ENCODE measurements at places on chromosomes 1 and 21.

DNA sequence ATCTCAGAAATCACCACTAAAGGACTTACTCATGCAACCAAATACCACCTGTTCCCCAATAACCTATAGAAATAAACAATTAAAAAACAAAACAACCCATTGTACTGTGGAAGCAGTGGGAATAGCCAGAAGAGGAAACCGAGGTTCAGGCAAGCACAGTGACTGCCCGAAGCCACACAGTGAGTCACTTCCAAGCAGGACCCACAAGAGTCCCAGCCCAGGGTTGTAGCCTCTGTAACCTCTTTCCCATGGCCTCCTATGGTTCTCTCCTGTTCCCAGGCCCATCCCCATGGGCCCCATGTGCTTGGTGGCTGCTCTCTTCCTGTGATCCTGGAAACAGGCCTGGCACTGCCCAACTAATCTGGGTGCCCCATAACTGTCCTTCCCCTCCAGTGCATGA lies 29.0 kb upstream of the HTR1D start:
- no peak for DNase-seq

DNA sequence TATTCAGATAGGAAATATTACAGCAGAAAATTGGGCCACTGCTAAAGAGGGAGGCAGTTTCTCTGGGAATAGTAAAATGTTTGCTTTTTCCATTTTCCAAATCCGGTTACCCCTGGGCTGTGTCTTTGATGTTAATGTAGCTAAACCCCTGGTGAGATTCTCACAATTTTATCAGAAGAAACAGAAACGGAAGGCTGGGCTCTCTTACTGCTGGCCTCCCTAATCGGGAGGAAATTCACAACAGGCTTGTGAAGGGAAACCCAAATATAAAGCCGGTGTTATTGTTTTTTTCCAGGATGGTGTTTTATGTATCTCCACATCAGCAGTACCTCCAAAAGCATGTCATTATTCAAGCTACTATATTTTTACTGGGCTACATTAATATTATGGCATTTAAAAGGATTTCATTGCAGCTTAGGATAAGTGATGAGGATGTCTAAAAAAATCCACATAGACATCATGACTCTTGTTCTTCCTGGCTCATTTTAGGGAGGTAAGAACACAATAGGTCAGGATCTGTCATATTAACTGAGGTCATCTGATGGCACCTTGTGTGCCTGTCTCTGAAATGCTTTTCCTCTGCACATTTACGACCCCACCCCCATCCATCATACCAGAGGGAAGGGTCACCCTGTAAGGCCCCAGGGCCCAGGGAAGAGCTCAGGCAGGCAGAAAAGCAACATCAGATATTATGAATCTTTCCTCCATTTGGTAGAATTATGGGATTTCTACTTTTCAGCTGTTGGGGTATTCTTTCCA lies 158.7 kb downstream of the DSCAM start:
- DNase-seq = no peak

- DNase-seq = no peak
Measured at GRCh38 chr21:35206141-35207125, 157.3 kb upstream of the RUNX1 start.

- no peak for DNase-seq
Measured at GRCh38 chr1:3142236-3142635, 73.2 kb downstream of the PRDM16 start.

- DNase-seq = no peak
Measured at GRCh38 chr1:81432059-81432458, 368.7 kb upstream of the ADGRL2 start.

DNA sequence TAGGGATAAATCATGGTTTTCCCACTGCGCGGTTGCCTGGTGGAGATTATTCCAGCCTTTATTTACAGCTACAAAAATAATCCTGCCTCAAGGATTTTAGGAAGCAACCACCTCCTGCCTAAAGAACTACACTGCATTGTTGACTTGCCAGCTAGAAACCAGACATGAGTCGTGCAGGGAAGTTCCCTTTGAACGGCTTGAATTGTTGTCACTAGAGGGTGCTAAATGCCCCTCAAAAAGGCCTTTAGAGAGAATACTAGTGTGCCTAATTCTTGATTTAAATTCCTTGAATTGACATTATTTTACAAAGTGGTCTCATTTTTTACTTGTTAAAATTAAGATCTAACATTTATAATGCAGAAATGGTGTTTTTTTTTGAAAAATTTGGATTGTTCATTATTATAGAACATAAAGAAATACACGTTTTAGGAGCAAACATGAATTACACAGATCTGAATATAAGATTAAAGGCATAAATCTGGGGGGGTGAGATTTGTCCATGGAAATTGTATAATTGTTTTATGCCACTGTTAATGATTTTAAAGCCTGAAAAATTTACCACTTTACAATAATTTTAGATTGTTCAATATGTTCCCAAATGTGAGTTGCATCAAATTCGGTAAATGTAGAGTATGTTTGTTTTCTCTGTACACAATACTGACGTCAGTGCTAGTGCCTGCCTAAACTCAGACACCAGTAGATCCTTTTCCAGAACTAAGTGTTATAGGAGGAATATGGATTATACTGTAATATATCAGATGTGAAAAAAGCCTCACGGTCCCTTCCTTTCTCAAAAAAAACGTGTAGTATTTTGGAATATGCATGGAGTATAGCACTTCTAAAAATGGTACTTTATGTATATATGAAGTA lies 7.6 kb upstream of the ERG start:
- DNase-seq = no peak

DNA sequence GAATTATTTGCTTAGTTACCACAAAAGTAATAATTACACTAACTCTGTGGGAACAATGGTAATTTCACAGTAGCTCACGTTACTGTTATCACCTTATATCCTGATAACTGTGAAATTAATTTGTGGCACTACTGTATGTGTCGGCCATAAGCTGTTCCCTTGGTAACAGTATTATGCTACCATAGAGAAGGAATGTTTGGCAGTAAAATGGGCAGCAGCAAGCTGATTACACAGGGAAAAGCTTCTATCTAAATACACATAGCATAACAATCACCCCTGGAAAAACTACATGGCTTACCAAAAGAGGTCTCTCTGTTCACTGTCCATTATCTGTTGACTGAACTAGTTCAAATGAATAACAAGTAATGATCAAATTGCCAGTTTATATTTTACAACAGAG lies 124.1 kb downstream of the DPYD start:
- no peak for DNase-seq

DNA sequence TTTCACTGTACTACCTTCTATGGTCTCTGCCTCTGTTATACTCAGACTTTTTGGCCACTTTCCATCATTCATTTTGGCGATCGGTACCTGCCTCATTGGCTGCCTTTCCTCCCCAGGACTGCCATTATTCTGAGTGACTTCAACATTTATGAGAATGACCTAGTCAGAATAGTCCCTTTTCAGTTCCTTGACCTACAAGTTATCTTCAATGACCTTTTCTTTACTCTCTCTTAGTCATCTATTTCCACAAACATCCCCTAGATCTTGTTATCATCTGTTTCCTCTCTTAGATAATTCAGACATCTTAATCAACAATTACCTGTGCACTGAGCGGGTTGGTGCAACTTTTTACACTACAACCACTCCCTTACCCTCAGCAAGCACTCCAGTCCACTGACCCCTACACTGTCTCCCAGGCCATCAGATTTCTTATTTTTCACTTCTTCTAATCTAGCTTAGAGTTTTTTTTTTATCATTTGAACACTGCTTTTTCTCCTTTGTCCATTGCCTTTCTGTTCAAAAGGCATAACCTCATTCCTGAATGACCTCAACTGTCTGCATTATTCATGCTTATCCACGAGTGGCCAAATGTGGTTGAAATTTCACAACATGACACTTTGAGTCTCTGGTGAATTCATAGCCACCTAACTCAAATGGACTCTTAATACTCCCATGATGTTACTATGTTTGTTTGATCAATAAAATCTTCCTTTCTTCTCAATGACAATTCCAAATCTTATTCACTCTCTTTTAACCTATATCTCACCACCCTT lies 112.7 kb downstream of the HMCN1 start:
- DNase-seq = no peak

DNA sequence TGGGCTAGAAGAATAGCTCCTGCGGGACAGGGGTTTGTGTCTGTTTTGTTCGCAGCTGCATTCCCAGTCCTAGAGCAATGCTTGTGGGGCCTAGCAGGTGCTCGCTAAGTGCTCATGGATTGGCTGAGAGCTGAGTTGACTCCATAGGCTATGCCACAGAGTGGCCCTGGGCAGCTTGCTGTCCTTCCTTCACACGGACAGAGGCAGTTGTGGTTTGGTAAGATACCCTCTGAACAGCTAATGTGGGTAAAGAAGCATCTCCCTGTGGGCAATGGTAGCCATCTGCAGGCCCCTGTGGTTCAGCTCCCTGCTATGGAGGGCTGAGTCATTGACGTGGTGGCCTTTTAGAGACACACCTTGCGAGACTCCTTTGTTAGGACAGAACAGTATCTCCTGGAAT lies 23.5 kb upstream of the LBR start:
- no peak for DNase-seq

DNA sequence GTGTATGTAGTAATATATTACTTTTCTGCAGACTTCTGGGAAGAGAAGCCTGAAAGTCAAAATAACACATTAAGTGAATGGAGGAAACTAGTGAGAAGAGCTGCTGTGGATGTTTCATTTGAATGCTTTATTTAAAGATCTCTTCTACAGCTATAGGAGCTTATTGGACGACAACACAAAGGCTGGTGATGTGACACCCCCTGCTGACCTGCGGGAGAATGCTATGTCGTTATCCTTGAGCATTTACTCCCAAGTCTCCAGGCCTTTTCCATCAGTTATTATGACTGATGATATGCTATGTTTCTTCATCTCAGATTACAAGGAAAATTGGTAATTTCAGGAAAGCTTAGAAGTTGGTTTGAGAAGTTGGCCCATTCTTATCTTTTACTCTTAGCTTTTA lies 22.3 kb upstream of the PLA2G4A start:
- DNase-seq = no peak

- no peak for DNase-seq
Measured at GRCh38 chr1:176884911-176885310, 279.6 kb downstream of the ASTN1 start.

DNA sequence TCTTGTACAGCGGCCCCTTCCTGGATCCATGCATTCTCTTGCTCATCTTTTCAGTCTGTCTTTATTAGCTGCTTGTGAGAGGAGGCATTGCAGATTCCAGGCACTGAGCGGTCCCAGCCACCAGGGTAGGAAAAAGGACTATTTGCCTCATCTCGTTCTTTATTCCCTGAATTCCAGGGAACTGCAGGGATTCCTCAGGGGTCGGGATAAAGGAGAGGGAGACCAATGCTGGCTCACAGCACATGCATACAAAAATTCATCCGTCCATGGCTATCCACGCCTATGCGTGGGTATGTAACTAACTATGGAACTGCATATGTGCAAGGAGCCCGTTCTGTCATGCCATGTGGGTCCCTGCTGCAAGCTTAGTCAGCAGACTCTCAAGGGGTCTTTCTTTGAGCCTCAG lies 879 bp upstream of the PLPPR5 start:
- DNase-seq = no peak

DNA sequence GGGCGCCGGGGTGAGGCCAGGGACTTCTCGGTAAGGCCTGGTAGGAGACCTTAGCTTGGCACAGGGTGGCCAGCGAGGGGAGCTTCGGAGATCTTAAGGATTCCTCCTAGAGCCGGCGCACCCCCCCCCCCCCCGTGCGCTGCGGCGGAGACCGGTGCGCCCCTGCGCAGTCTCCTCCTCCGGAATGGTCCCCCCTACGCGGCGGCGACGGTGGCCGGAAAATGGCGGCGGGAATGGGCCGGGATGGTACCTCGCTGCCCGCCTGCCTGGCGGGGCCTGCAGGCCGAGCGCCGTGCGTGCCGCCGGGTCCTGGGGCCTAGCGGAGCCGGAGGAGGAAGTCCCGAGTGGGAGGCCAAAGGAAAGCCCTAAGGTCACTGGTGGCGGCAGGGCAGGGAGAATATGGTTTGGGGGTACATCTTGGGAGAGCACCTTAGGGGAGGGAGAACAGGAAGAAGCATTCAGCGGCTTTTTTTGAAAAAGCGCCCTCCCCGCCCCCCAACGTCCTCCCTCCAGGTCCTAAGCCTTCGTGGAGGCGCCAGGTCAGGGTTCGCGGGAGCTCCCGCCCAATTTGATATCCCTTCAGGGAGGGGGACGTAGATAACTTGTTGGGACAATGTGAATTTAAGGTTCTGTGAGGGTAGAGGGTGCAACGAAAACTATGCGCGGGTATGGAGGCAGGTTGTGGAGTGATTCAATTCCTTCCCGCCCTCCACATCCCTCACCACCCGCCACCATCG lies 429 bp downstream of the SRRM1 start:
- DNase-seq = no peak

GRCh38 chr1:6960860-6961259 lies 175.6 kb downstream of the CAMTA1 start:
- no peak for DNase-seq

Measured in stimulated activated CD4-positive, alpha-beta T cell treated with anti-CD3 and anti-CD28 coated beads, Interleukin-2, amount 100 ng/mL, for 4 hours (primary cell).